Melanocyte of skin (primary cell): ENCODE measurements at places on chromosomes 11 and 22. TPM values are rescaled to one million over a fixed set of nuclear protein-coding genes. Genes with fewer than 3 reads are reported as not detected.

MPPED2 gene
- 0.62 TPM in 1 of 2 replicates, not detected in the other for total RNA-seq

PRDM10 gene
- 11.0 and 12.4 TPM in 2 replicates for total RNA-seq

OR5AP2 gene
- total RNA-seq: not detected in 2 replicates

OR8G5 gene
- not detected in 2 replicates for total RNA-seq

KDM4E gene
- not detected in 2 replicates for total RNA-seq

TRPM5 gene
- not detected in 2 replicates for total RNA-seq

TNRC6B gene
- 19.3 and 32.3 TPM in 2 replicates for total RNA-seq

RAB39A gene
- total RNA-seq: 0.69 and 0.73 TPM in 2 replicates

PTPMT1 gene
- total RNA-seq: 74.3 and 84.0 TPM in 2 replicates

CRYBB2 gene
- total RNA-seq: not detected in 2 replicates
